Caco-2 (cell line): ENCODE measurements at places on chromosomes 1 and 21. TPM values are rescaled to one million over a fixed set of nuclear protein-coding genes. Genes with fewer than 3 reads are reported as not detected.

Gene CRYAA
- not detected in 2 replicates for total RNA-seq

Gene DNALI1
- 0.21 and 0.27 TPM in 2 replicates for total RNA-seq

Gene CASQ1
- not detected in 2 replicates for total RNA-seq

Gene SYT2
- 0.07 and 0.09 TPM in 2 replicates for total RNA-seq

Gene ANGPTL3
- total RNA-seq: 0.77 and 0.86 TPM in 2 replicates

Gene KRTAP13-2
- total RNA-seq: not detected in 2 replicates

Gene CR1
- not detected in 2 replicates for total RNA-seq

Gene CLEC20A
- total RNA-seq: not detected in 2 replicates

Gene FCRL1
- total RNA-seq: not detected in 2 replicates

Gene HHIPL2
- total RNA-seq: 0.16 and 0.32 TPM in 2 replicates

Gene LYPD8
- total RNA-seq: not detected in 2 replicates

Gene SDE2
- 16.6 and 18.6 TPM in 2 replicates for total RNA-seq

Gene GJA4
- not detected in 2 replicates for total RNA-seq

Gene DIRAS3
- total RNA-seq: not detected in 2 replicates

Gene TMEM61
- 0.30 TPM in 1 of 2 replicates, not detected in the other for total RNA-seq

Gene ZNF593OS
- total RNA-seq: 0.45 TPM in 1 of 2 replicates, not detected in the other

Gene UCK2
- total RNA-seq: 65.0 and 67.2 TPM in 2 replicates

Gene FAM131C
- 0.41 and 0.44 TPM in 2 replicates for total RNA-seq

Gene RGS13
- not detected in 2 replicates for total RNA-seq

Gene F3
- 21.7 and 28.5 TPM in 2 replicates for total RNA-seq

Gene FAM72C
- total RNA-seq: 0.46 TPM in 1 of 2 replicates, not detected in the other

Gene PGLYRP4
- total RNA-seq: not detected in 2 replicates

Gene TMEM269
- total RNA-seq: 0.58 and 0.68 TPM in 2 replicates

Gene TAS1R3
- 0.09 and 0.29 TPM in 2 replicates for total RNA-seq

Gene CLCA4
- total RNA-seq: not detected in 2 replicates

Gene WNT2B
- 0.46 and 0.70 TPM in 2 replicates for total RNA-seq

Gene ANGEL2
- 33.8 and 34.8 TPM in 2 replicates for total RNA-seq

Gene LPAR3
- not detected in 2 replicates for total RNA-seq

Gene CNKSR1
- total RNA-seq: 15.6 and 16.1 TPM in 2 replicates

Gene TENT5C
- total RNA-seq: 19.8 and 24.4 TPM in 2 replicates

Gene SLFNL1
- 0.09 and 0.18 TPM in 2 replicates for total RNA-seq

Gene TNFRSF18
- not detected in 2 replicates for total RNA-seq

Gene VSIG8
- total RNA-seq: not detected in 2 replicates

Gene PDIK1L
- 5.5 and 6.0 TPM in 2 replicates for total RNA-seq

Gene C8B
- total RNA-seq: not detected in 2 replicates

Gene PTAFR
- total RNA-seq: 0.12 and 0.32 TPM in 2 replicates

Gene NENF
- 90.1 and 95.7 TPM in 2 replicates for total RNA-seq

Gene SLC16A4
- 7.6 and 9.3 TPM in 2 replicates for total RNA-seq

Gene LCE5A
- total RNA-seq: not detected in 2 replicates

Gene ATP1A2
- total RNA-seq: 0.36 TPM in 1 of 2 replicates, not detected in the other

Gene S100A7
- not detected in 2 replicates for total RNA-seq

Gene ZNF697
- total RNA-seq: 2.9 and 3.1 TPM in 2 replicates

Gene CAPN2
- total RNA-seq: 151 and 157 TPM in 2 replicates

Gene MEAF6
- total RNA-seq: 36.8 and 38.3 TPM in 2 replicates
